ENCODE measurements at places on chromosomes 13 and 19. TPM values are rescaled to one million over a fixed set of nuclear protein-coding genes. Genes with fewer than 3 reads are reported as not detected.

Gene OR7E24
- not detected for total RNA-seq

Gene SIGLEC12
- not detected for total RNA-seq

Gene LIM2
- total RNA-seq: not detected

GRCh38 chr19:41307954-41308449, 2.0 kb upstream of the CCDC97 start:
- DNase-seq: no peak

DNA sequence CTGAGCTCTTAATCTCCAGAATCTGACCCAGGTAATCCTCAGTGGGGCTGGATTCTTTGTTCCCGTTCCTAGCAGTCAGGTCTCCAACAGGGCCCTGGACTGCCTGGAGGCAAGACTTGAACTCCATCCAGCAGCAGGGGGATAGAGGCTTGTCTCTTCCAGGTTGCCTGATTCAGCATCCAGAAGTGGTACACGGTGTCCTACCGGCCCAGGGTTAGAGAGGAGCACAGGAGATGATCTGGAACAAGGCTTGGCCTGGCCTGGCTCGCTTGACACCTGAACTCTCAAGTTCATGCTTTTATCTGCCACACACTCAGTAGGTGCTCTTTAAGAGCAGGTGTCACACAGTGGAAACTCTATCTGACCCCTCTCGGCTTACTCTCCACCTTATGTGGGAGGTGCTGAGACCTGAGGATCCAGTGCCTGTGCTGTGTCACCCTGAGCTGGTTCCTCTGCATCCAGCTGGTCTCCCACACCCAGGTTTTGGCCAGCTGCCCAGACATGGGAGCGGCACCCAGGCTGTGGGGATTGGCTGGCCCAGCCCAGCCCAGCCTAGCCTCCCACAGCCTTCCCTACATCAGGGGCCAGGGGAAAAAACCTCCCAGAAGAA, at the start of gene CYP4F3:
TSS of gene CYP4F3 (plus strand) at position 604 of the 610 bp plus-strand sequence. CDS start 519 bp downstream, outside the sequence.
- peak; percentile 95 for DNase-seq

DNA sequence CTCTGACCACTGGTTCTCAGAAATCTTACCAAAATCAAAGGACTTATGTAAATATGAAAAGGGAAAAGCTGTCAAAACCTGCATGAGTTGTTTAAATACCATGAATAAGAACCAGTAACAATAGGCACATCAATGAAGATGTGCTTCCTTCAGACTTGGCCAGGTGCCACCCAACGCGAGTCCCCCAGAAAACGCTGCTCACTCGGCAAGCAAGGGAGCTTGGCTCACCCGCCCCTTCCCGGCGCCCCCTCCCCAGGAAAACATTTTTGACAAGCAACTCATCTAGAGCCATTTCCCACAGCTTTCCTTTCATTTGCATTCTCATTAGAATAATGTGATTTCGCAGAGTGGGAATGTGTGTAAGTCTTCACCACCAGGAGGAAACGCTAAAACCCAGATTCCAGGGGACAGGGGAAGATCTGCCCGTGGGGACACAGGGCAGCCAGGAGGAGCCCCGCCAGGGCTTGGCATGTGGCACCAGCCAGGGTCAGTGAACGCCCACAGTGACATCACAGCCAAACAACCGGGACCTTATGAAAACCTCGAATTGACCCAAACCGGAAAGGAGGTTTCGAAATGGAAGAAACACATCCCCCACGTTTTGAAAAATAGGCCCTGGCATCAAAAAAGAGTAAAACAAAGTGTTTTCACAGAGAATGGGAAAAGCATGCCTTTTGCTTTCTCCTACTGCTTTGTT, 366.2 kb upstream of the TSHZ3 start:
- DNase-seq: no peak

GRCh38 chr19:7618348-7618747, 11.0 kb downstream of the XAB2 start:
- no peak for DNase-seq

DNA sequence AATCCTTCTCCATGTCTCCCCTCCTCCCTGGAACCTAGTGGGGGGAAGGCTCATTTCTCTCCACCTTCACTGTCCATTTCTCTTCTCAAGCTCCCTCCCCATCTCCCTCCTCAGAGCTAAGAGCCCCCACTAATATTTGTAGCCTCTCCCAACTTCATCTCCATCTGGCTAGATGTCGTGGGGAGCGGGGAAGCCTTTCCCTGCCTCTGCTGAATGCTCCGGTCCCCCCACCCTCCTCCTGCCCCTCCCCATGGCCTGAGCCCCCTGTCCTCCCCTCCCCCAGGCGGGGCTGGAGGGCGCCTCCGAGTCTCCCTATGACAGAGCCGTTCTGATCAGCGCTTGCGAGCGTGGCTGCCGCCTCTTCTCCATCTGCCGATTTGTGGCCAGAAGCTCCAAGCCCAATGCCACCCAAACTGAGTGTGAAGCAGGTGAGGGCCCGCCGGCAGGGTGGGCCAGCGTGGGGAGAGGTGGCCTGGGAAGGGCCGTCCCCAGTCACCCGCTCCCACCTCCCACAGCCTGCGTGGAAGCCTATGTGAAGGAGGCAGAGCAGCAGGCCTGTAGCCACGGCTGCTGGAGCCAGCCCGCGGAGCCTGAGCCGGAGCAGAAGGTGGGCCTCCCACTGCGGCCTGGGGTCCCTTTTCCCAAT, 1.0 kb downstream of the TMEM59L start:
- no peak for DNase-seq

Gene ZSCAN18
- total RNA-seq: 59.3 TPM

DNA sequence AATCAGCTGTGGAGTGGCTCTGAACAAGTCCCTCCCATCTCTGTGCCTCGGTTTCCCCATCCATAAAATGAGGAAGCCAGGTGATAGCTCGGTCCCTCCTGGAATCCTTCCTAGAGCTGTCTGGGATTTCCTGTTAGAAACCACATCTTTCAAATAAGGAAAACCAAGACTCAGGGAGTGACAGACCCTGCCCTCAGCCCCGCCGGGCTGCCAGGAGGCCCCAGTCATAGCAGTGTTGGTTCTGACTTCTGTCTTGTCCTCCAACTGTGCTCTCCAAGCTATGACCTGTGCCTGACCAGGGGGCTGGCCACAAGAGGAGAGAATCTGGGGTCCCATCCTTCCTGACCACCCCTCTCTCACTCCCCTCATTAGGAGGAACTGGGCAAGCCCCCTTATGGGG, 1.1 kb upstream of the SHD start:
- DNase-seq: no peak

- no peak for DNase-seq
Measured at GRCh38 chr19:37907735-37908455, 887 bp downstream of the SIPA1L3 start.

DNA sequence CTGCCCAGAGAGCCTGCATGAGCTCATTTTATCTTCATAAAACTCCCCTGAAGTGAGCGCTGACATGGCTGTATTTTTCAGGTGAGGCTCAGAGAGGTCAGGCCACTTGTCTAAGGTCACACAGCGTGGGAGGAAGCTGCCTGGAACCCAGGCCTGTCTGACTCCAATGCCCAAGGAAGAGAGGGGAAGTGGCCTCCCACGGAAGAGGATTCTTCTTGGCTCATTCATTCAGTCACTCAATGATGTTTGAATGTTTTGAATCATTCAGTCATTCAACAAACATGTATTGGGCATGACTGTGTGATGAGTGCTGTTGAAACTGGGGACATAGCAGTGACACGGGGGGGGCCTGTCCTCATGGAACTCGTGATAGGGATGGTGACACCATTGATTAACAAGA, 12.0 kb downstream of the ACTL9 start:
- no peak for DNase-seq

GRCh38 chr13:104920091-104920490, 1615.4 kb downstream of the EFNB2 start:
- DNase-seq: no peak

GRCh38 chr13:40812724-40813445, 23.5 kb downstream of the SLC25A15 start:
- DNase-seq: peak; percentile 64

DNA sequence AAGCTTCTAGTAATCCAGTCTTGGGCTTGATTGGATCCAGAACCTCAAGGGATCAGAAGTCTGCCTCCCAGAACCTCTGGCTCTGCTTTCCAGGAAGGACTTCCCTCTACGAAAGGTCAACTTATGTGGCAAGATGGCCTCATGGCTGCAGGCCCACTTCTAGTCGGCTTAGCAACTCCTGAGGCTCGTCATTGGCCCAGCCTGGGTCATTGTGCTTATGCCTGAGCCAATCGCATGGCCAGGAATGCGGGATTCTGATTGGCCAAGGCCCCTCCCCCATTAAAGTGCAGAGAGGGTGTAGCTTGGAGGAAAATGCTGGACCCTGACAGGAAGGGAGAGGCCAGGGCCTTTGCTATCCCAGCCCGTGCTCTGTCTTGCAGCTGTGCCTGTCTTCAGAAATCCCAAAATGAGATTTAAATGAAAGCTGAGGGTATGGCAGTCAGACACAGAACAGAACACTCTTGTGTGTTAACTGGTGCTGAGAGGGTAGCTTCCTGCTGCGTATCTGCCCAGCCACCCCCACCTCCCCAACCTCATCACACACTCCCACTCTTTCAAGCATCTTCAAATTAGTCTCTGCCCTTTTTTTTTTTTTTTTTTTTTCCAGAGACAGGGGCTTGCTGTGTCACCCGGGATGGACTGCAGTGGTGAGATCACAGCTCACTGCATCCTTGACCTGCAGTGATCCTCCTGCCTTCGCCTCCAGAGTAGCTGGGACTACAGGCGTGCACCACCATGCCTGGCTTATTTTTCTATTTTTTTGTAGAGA, 5.5 kb upstream of the CCNE1 start:
- no peak for DNase-seq

- peak; percentile 100 for DNase-seq
Measured at GRCh38 chr19:48468772-48469288, 339 bp upstream of the CYTH2 start.

GRCh38 chr19:2048959-2049740, 1.9 kb downstream of the MKNK2 start:
- no peak for DNase-seq

- peak; percentile 82 for DNase-seq
Measured at GRCh38 chr19:35509861-35510625, 3.4 kb downstream of the DMKN start.

DNA sequence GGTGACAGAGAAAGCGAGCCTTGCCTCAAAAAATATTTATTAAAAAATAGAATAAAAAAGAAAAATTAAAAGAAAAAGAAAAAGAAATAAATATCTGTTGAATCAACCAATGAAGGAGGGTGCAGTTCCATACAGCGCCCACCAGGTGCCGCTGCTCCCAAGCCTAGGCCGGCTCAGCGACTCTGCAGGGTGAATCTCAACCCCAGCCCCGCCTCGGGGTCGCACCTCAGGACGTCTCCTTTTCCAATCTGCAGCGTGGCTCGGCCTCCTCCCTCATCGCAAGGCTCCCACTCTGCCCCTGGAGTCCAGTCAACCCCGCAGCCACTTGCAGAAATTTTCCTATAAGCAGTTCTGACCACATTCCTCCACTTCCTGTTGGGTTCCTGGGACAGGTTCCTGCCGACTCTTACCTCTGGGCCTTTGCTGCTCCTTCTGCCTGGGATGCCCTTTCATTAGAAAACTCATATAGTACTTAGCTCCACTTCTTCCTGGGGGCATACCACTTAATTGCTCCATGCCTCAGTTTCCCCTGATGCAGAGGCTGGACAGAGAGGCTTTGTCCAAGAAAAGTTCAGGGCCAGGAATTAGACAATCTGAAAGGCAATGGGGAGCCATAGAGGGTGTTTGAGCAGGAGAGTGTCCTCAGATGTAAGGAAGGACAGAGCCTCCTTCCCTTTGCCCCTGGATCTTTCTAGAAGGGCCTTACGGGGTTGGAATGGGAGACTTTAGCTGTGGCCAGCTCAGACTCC, 24.3 kb downstream of the NFILZ start:
- peak; percentile 16 for DNase-seq

Gene DACH1
- total RNA-seq: under 0.01 TPM

- no peak for DNase-seq
Measured at GRCh38 chr19:12478234-12478941, 6.2 kb downstream of the ZNF709 start.

- no peak for DNase-seq
Measured at GRCh38 chr19:45187421-45188100, 9.0 kb downstream of the BLOC1S3 start.

DNA sequence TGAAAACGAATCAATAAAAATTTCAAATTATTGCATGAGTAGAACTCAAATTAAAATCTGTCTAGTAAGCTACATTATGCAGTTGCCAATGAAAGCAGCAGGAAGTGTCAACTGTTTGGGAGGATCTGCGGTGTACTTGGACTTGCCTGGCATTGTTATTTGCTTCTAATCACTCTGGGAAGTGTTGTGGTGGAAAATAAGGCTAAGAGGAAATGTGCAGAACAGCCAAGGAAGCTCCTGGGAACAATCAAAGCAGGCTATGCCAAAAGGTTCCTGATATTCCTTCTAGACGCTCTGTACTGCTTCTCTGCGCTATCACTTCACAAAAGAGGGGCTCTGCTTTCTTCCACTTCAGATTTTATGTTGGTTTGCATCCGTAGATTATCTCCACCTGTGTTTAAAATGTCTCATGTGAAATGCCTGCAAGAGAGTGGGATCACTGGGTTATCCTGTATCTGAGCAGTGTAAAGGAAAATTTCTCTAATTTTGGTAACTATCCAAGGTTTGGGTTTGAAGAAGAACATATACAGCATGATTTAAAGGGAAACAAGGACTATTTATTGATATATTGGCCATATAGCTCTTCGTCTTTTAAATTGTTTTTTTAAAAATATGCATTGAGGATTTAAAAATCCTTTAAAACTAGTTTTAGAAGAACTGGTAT, 182.7 kb upstream of the CSNK1A1L start:
- no peak for DNase-seq

- no peak for DNase-seq
Measured at GRCh38 chr19:16095071-16095571, 16.6 kb upstream of the RAB8A start.

Gene CPB2
- total RNA-seq: not detected

Measured in mammary epithelial cell (primary cell).